ENCODE measurements at places on chromosomes 12 and 14. TPM values are rescaled to one million over a fixed set of nuclear protein-coding genes. Genes with fewer than 3 reads are reported as not detected.

Gene ZNF385A
- total RNA-seq = 5.3 TPM

Gene FITM1
- not detected for total RNA-seq

Gene PAPLN
- not detected for total RNA-seq

Gene DLST
- 29.9 TPM for total RNA-seq

Gene TMX1
- 67.0 TPM for total RNA-seq

DNA sequence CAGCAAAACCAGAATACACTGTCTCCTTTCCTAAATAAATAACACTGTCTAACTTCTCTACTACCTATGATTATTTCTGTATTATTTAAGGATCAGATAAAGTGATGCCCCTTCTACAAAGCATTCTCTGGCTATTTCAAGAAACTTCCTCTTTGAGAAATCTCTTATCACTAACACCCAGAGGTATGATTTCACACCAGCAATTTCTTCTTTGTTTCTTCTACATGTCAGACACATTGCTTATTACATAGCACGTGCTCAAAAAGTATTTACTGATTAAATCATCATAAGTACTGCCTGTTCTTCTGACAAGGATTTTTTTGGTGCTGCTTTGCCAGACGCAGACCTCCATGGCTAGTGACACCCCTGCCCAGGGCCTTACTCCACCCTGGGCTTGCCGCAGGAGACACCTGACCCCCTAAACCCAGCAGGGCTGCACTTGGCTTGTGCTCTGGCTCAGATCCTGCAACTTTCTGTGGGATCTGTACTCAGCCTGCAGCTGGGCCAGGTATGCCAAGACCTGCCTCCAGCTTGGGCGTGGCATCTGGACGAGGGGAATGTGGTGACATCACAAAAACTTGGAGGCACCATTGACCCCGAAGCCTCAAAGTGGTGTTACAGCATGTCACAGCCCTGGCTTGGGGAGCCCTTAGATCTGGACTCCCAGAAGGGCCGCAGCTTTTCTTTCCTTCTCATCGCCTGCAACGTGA is 15.4 kb upstream of the HIGD1C start:
- DNase-seq = no peak

GRCh38 chr12:53049571-53050318 is at the start of gene TNS2:
TNS2 (plus strand) TSS chr12:53050065; CDS start chr12:53050186, 121 bp downstream.
- DNase-seq = peak; percentile 75

DNA sequence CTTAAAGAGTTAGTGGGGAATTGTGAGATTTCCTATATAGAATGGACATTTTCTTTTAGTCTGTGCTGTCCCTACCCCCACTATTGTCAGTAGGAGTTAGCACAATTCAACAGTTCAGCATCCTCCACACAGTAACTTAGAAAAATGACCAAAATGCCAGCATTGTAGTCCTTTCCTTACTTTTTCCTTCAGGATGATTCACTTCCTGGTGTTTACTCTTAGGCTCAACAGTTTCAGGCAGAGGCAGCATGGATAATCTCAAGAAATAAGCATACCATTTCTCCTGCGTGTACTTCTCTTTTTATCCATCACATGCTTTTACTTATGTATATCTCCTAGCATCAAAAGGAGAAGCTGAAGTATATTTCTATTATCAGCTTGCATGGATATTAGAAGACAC is 683.4 kb downstream of the SLC16A7 start:
- peak; percentile 16 for DNase-seq

DNA sequence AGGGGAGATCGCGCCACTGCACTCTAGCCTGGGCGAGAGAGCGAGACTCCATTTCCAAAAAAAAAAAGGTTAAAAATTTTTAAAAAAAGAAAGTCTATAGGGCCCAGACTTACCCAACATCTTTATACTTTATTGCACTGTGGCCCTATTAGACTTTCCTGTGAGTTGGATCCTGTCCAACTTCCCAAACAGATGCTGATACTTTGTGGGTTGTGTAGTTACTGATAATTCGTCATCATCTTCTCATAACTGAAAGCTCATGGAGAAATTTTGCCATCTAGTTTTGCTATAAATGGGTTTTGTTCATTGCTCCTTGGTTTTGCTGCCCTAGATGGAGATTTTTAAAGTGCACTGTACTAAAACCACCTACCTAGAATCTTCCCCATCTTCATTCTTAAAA is 31.1 kb downstream of the APOBEC1 start:
- no peak for DNase-seq

- DNase-seq = no peak
Observed at GRCh38 chr14:81433378-81433777, 33.3 kb upstream of the STON2 start.

DNA sequence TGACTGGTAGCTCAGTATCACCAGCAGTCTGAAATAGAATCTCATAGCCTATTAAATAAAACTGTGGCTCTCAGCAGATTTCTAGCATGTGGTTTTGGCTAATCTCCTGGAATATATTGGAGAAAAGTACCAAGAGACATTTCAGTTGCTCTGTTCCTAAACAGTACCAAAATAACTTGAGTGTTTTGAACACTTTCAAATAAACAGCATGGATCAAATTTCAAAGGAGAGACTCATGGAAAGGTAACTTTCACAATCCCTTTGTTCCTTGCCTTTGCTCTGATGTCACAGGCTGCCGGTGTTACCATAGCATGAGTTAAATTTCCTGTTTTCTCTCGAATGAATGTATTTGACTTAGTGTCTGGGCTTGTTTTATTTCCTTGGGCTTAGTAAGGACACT is 3.4 kb downstream of the ARG2 start:
- DNase-seq = peak; percentile 69

DNA sequence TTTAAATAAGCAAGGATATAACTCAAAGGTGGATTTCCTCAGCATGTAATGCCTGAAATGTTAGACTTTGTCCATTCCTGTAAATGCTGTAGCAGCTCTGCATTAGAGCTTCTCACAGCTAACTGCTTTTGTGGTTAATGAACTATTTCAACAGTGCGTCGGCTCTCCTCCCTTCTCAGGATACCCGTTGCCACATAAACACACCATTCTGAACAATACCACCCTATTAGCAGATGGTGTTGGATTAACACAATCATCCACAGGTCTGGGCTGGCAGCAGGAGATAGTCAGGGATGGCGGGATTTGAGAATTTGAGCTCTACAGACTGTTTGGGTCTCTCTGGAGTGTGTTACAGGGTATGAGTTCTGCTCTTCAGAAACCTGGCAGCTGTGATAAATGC is 33.5 kb upstream of the C12orf42 start:
- DNase-seq = no peak

- peak; percentile 78 for DNase-seq
Observed at GRCh38 chr12:41709463-41710285, 435.0 kb downstream of the GXYLT1 start.

- DNase-seq = no peak
Observed at GRCh38 chr14:56044196-56044595, 74.0 kb upstream of the PELI2 start.

DNA sequence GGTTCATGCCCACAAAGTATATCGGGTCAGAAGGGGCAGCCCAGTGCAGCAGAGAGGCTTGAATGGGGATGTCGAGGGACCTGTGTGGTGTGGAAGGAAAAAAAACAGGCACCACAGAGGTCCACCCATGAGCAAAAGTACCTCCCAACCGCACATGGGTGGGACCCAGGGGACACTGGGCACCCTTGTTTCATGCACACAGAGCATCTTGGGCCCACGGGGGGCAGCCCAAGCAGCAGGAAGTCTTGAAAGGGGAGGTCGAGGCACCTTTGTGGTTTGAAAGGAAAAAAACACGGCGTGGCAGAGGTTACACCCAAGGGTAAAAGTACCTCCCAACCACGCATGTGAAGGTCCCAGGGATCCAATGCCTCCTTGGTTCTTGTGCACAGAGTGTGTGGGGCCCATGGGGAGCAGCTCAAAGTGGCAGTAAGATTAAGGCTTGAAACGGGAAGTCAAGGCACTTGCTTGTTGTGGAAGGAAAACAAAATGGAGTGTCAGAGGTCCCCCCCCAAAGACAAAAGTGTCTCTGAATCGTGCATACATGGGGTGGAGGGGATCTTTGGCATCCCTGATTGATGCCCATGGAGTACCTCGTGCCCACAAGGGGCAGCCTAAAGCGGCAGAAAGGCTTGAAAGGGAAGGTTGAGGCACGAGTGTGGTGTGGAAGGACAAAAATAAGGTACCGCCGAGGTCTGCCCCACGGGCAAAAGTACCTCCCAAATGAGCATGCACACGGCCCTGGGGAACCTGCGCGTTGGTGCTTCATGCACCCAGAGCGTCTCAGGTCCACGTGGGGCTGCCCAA is 575.5 kb downstream of the ALG10 start:
- DNase-seq = no peak

DNA sequence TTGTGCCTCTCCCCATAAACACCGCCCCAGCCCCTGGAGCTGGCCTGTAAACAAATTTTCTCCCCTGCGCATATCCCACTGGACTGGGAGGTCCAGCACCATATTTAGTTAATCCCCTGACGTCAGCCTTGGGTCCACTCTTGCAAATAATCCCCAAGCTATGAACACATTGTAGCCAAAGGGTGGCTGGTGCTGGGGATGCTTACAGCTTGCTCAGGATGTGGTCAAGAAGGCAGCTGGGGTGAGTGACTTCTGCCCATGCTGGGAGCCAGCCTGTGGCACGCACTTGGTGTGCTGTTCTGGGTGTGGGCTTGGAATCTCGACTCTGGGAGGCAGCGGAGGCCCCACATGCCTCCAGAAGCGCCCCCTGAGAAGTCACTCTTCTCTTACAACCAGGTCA is 32.1 kb downstream of the CMKLR1 start:
- DNase-seq = peak; percentile 99

DNA sequence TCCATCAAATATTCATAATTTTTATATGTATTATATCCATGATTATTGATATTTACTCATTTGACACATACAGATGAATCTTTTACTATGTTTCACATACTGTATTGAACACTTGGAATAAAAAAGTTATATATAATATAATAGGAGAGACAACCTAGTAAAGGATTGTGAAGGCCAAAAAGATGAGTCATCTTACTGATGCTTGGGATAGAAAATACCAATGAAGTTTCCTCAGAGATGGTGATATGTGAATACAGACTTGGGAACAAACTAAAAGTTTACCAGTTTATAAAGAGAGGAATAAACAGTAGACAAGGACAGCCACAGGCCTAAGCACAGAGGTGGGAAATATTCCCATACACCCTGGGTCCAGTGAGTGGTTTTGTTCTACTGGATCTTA is 743.9 kb upstream of the FLRT2 start:
- DNase-seq = no peak

- DNase-seq = no peak
Observed at GRCh38 chr12:93773122-93773871, 96.1 kb downstream of the CRADD start.
